ENCODE measurements at places on chromosomes 16 and 17.

DNA sequence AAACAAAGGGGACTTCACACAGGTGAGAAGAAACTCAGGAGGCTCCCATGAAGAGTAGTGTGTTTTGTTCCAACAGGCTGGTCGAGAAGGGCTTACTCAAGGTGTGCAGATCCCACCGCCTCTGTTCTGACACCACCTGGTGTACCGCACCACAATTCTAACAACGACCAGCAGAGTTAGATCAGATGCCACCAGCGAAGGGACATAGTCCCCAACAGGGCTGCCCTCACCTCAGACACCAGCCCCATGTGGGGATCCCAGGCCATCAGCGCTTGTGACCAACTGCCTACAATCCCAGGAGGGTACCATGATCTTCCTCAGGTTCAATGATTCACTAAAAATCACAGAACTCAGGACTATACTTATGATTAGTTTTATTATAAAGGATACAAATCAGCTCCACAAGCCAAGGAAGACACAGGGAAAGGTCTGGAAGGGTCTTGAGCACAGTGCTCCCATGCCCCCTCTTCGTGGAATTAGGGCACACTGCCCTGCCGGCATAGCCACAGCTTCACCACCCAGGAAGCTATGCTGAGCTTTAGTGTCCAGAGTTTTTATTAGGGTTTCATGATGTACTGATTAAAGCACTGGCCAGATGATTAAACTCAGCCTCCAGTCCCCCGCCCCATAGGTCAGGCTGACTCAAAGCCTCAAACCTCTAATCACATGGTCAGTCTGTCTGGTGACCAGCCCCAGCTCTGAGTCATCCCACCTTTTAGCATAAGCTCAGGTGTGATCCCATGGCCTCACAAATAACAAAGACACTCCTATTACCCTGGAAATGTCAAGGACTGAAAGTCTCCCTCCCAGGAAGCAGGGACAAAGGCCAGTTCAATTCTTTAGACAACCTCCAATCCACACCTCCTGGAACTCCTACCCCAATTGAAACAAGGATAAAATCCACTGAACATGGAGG is 26.0 kb downstream of the TRIM25 start:
- H3K27ac ChIP-seq = no peak overlapping the region
- H3K4me1 ChIP-seq = peaks cover 5% of the 10 kb centered on the region
- H3K4me3 ChIP-seq = no peak overlapping the region
- no peak for DNase-seq
- H3K36me3 ChIP-seq = peaks cover 14% of the 10 kb centered on the region

DNA sequence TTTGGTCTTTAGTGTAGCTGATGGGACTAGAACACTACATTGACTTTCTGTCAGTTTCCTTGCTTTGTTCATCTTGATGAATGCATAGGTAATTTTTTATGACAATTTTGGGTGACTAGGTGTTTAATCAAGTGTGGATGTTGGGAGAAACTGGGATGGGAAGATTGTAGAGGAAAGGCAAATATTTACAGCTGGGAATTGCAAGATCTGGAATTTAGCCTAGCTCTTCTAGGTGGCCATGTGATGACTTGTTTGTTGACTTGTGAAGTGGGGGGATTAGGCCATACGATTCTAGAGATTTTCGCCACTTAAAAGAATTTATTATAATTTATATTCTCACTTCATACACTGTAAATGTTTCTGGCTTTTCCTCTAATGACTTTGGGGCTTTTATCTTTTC is 480.3 kb upstream of the GOT2 start:
- no peak for DNase-seq
- H3K4me3 ChIP-seq = no peak overlapping the region
- H3K27ac ChIP-seq = no peak overlapping the region
- no peaks in the 10 kb centered on the region for H3K27me3 ChIP-seq

DNA sequence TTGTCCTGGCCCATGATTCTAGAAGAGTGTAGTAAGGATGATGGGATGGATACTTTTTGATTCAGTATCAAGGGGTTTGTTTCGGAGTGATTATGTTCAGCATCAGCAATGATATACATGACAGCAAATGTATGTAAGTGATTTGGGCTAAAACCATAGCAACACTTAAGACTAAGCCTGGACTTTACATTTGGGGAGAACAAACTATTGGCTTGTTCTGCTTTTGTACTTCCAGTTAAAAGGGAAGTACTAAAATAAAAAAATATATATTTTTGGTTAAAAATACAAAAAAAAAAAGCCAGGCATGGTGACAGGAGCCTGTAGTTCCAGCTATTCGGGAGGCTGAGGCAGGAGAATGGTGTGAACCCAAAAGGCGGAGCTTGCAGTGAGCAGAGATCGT is 20.5 kb upstream of the DHX8 start:
- H3K36me3 ChIP-seq = no peaks in the 10 kb centered on the region
- H3K4me3 ChIP-seq = no peak overlapping the region
- H3K27me3 ChIP-seq = peaks cover 51% of the 10 kb centered on the region
- no peak overlapping the region for H3K27ac ChIP-seq

DNA sequence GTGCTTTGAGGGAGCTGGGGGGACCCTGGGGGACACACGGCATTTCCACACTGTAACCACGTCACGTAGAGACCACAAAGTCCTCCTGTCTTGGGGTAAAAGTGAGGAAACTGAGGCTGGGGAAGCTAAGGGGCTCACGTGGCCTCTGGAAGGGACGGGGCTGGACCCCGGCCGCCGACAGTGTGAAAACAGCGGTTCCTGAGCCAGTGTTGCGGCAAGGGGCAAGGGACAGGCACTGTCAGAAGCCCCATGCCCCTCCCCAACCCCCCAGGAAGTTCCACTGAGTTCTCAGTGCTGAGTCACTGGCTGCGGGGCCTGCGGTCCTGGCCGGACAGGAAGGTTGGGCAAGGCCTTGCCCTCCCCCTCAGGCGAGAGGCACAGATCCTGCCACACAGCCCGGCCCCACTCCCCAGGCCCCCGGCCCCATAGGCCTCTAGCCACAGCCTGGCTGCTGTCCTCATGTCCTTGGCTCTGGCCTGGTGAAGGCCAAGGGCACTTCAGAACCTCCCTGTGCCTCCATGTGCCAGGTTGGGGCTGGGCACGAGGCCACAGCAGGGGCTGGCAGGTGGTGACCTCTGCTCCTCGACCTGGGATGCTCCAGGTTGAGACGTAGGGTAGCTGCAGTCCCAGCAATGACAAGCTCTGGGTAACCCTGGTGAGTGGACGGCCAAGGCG is 5.0 kb upstream of the CCDC57 start:
- no peak overlapping the region for H3K27ac ChIP-seq
- no peak for DNase-seq
- H3K4me1 ChIP-seq = peaks cover 31% of the 10 kb centered on the region
- peaks cover 4% of the 10 kb centered on the region for H3K36me3 ChIP-seq
- H3K4me3 ChIP-seq = no peak overlapping the region

DNA sequence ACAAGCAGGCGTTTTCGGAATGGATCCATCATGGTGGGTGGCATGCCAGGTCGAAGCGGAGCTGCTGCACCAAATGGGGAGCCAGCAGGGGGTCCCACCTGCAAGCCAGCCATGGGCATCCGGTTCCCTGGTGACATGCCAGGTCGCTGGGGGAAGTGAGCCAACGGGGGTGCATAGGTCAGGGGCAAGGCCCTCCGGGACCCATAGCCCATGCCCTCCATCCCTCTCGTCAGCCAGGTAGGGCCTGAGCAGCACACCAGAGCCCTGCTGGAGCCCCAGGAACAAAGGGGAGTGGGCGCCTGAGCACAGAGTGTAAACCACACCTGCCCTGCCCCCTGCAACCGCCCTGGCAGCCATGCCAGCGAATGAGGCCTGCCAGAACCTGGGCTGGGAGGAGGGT is 5.0 kb downstream of the SMARCD2 start:
- H3K4me1 ChIP-seq = peaks cover 46% of the 10 kb centered on the region
- DNase-seq = no peak
- no peak overlapping the region for H3K4me3 ChIP-seq
- H3K27ac ChIP-seq = peak overlapping the region; percentile 74
- no peaks in the 10 kb centered on the region for H3K27me3 ChIP-seq

DNA sequence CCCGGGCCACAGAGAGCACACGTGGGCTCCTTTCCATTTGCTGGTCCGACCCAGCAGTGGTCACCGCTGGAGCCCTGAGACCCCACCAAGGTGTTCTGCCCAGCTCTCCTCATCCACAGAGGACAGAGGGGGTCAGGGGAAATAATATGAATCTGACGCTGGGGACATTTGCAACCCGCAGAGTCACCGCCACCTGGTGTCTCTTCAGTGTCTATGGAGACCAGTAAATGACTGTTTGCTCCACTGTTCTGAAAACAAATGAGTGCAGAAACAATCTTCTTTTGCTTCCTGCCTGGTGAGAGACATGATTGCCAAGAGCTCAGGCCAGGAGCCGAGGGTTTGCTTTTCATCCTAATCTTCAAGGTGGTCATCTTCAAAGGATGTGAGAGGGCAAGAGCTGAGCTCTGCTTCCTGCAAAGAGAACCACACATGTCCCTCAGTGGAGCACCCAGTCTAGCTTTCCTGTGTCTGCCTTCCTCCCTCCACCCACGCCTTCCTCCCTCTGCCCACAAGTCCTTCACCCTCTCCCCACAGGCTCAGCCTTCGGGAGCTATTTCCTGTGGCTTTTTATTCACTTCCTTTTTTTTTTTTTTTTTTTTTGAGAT is 14.7 kb upstream of the KLHDC4 start:
- H3K27ac ChIP-seq = peak overlapping the region; percentile 90
- H3K4me3 ChIP-seq = peak overlapping the region; percentile 36
- H3K27me3 ChIP-seq = no peaks in the 10 kb centered on the region
- H3K36me3 ChIP-seq = peaks cover 11% of the 10 kb centered on the region

- H3K27me3 ChIP-seq = no peaks in the 10 kb centered on the region
- no peaks in the 10 kb centered on the region for H3K36me3 ChIP-seq
- DNase-seq = no peak
Observed at GRCh38 chr17:27283060-27283459, 10.9 kb upstream of the WSB1 start.
